CD4-positive, alpha-beta T cell treated with Interleukin-2 at 100 ng/mL for 4 hours (primary cell): ENCODE measurements at places on chromosomes 2 and 18.
A peak's percentile ranks its signal among the peaks of the same experiment; 100 is the strongest.

- DNase-seq = no peak
Measured at GRCh38 chr2:238908960-238909951, 61.4 kb downstream of the TWIST2 start.

DNA sequence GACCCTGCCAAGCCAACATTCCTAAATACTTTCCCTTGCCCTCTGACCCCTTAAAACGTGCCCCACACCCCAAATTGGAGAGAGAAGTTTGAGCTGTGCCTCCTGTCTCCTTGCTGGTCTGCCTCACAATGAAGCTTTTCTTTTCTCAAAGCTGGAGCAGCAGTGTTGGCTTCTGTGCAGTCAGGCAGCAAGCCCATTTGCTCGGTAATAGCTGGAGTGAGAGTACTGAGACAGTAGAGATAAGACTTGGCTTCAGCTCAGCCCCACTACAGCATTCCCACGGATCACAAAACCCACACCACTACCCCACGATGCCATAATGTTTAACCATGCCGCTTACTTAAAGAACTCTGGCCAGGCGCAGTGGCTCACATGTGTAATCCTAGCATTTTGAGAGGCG, 73.0 kb downstream of the NCAPH start:
- no peak for DNase-seq

DNA sequence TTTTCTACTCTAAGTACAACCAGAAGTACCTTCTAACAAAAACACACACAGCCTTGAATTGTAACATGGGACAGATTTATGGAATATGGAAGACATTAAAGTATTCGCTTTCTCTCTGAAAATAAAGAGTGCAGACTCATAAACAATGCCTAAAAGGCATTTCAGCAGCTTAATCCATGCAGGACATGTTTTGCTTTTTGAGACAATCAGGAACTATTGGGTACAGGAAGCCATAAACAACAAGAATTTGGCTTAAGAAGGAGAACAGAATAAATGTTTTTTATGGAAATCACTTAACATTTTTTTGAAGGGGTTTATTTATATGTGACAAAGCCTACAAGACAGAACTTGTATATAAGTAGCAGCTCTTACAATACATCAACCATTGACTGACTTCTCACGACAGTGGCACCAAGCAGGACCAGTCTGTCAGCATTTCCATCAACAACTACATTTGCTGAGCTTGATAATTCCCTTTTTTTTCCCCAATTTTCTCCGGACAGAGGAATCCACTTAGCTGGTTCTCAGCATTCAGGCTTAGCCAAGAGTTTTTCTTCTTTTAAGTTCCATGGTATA, 140.1 kb downstream of the EXOC6B start:
- DNase-seq = no peak

GRCh38 chr2:54503192-54503591, 47.1 kb downstream of the SPTBN1 start:
- DNase-seq = peak; percentile 11

DNA sequence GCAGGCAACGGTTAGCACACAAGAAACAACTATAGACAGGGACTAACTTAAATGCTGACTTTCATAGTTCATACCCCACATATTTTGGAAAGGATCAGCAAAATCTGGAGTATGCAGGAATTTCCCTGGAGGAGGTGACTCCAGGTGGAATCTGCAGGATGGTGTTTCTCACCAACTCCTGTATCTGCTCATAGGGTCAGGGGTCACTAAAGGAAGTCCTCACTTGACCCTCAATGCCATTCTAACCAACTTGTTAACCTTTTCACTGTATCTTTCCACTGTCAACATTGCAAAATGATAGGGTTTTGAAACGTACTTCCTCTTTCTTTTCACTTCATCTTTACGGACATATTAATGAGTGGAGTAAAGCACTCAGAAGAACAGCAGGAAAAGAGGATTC, 207.0 kb upstream of the CXCR4 start:
- no peak for DNase-seq

GRCh38 chr18:22113144-22113844, 56.1 kb upstream of the GATA6 start:
- DNase-seq = no peak

GRCh38 chr18:51666763-51667191, 469.3 kb upstream of the MEX3C start:
- DNase-seq = no peak

GRCh38 chr2:174395969-174396630, 570 bp downstream of the SCRN3 start:
- DNase-seq = peak; percentile 12

- DNase-seq = no peak
Measured at GRCh38 chr2:54909001-54909400, 141.2 kb downstream of the RTN4 start.

DNA sequence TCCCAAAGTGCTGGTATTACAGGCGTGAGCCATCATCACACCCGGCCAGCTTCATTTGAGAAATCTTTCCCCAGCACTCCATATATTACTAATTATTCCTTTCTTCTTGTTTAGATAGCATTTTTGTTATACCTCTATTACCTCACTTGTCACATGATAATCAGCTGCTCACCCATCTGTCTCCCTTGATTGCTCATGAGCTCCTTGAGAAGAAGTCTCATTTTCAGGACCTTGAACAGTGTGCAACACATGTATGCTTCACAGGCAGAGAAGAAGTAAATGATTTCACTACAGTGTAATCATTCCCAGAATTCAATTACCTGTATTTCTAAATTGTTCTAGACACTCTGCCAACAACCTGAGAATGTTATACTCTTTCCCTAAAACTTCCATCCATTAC, 6.2 kb downstream of the PAIP2B start:
- no peak for DNase-seq

- DNase-seq = no peak
Measured at GRCh38 chr2:2294183-2294690, 36.8 kb downstream of the MYT1L start.

- peak; percentile 11 for DNase-seq
Measured at GRCh38 chr2:12606472-12607000, 110.2 kb upstream of the TRIB2 start.

DNA sequence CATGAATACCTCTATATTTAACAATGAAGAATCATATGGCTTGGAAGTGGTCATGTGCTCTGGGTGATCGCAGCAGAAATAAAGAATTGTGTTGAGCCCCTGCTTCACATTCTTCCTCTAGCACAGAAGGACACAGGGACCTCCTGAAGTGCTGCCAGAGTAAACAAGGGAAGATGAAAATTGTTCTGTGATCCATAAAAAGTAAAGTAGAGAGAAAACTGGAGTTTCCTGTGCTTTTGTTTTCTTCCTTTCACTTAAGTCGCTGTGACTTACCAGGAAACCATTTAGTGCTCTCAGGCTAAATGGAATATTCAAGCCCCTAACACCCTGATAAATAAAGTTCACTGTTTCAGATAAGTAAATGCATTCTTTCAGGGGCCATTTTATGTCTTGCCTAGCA, 1173.6 kb upstream of the CHAC2 start:
- DNase-seq = no peak

DNA sequence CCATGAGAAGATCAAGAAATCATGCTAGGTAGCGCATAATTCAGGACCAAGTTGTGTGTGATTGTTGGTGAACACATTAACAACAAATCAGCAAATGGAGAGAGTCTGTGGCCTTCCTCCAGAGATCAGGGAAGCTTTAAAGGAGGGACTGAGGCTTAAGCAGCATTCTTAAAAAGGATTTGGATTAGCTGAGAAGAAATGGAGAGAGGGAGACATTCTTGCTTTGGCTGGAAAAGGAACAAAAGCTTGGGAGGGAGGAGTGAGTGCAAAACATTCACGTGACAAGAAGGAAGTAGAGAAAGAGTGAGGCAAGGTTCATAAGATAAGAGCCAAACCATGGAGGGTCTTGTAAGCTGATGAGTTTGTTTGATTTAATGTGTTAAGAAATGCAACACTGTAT, 75.6 kb downstream of the SRD5A2 start:
- no peak for DNase-seq

DNA sequence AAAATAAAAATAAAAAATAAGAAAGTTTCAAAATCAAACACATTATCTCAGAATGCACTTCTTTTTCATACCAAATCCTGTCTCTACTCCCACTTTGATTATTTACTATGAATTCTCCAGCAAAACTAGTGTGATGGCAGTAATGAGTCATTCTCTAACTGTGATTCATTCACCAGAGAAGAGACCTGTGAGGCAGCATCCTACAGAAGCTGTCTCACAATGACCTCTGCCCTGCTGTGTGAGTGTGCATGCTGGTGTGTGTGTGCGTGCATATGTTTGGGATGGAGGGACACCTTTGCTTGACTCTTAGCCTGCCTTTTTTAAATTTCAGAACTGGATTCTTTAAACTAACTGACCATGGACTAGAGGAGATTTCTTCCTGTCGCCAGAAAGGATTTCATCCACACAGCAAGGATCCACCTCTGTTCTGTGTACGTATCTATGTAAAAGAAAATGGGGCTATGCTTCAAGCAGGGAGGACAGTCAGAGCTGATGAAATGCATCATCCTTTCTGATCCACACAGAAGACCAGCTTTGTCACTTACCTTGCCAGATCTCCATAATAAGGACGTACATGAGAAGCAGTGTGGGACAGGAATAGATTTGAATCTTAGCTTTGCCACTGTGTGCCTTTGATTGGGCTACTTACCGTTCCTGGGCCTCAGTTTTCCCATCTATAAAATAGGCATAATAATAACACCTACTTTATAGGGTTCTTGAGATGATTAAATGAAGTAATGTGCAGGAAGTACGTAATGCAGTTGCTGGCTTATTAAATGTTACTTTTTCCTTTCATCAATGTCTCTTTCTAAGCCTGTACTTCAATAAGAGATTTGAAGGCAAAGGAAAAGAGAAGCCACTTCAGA, 31.2 kb downstream of the STAMBP start:
- peak; percentile 14 for DNase-seq

- no peak for DNase-seq
Measured at GRCh38 chr2:214934006-214934405, 124.5 kb upstream of the BARD1 start.

GRCh38 chr2:110867078-110867477, 134.7 kb downstream of the ACOXL start:
- DNase-seq = no peak

DNA sequence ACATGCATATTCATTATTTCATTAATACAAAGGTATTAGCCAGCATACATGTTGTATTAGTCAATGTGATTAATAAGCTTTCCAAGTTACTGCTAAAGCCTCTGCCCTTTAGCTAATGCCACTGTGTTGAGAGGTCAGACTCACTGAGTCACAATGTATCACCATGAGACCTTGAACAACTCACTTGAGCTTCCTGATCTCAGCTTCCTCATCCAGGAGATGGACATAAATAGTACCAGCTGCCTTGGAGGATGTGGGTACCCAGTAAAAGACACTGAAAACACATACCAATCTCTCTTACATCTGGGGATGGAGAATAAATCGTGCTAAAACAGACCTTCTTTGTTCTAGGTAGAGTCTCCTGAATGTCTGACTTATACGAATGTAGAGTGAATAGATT, 224.6 kb downstream of the EPHA4 start:
- no peak for DNase-seq

DNA sequence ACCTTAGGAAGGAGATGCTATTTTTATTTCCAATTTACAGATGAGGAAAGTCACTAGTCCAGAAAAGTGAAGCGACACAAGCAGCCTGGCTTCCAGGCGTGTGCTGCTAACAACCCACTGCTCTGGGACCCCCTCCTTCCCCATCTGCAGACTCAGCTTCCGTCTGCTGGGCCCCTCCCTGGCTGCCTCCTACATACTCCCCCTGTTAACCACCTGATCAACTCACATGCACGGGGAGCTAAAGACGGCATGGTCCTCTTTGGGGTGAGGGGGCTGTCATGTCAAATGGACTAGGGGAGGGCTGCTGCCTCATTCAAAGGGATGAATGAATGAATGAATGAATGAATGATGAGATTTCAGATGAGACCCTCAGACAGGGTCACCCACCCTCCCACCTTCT, 184.2 kb downstream of the CTIF start:
- DNase-seq = no peak

- no peak for DNase-seq
Measured at GRCh38 chr18:6107794-6108193, 212.5 kb upstream of the TMEM200C start.

GRCh38 chr2:46615986-46616485, 136.7 kb downstream of the TMEM247 start:
- peak; percentile 33 for DNase-seq

DNA sequence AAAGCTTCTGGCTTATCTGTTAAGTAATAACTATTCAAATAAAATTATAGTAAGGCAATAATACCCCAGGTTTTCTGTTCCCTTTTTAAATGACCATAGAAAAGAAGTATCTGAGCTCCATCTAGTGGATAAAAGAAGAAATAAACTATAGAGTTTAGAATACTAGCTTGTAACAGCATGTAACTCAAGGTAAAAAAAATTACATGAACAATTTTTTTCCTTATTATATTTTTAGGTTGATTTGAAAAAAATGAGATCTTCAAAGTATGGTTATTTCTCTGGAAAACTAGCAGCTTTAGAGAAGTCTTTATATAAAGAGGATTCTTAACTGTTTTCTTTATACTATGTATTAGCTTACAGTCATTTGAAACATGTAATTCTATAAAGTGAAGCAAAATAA, 58.1 kb downstream of the NCKAP1 start:
- DNase-seq = peak; percentile 10
